ENCODE measurements at places on chromosomes 11 and 22.
A peak's percentile ranks its signal among the peaks of the same experiment; 100 is the strongest.

DNA sequence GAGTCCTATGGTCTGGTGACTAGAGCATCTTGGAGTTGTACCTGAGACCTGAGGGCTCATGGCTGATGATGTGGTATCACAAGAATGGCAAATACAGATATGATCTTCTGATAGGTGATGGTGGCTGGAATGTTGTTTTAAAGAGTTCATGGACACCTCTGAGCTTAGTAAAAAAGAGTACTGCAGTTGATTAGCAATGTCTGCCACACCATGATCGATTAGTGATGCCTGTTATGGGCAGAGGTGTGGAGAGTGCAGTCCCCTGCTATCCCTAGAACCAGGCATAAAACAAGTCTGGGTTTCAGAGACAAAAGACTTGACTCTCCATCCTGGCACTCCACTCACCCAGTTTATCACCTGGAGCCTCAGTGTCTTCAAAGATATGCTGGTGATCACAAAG, 1.4 kb upstream of the BATF2 start:
- DNase-seq, result no peak

DNA sequence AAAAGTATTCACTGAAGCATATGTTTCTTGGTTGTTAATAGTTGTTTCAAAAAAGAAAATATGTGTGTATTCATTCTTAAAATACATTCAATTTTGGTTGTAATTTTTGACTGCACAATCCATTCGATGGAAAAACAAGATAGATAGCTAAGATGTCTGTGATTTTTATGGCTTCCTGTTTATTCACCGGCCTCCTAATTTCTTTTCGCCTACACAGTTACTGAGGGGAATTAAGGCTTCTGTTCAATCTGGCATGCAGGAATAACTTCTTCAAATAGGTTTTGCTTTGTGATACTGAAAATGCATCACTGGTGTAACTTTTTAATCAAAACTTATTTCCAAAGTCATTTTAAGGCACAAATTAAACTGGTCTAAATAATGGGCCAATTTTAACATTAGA, 290.8 kb upstream of the ARHGAP42 start:
- DNase-seq, result no peak

- DNase-seq, result peak; percentile 70
Observed at GRCh38 chr22:37457093-37457893, 28.9 kb downstream of the MFNG start.

- no peak for DNase-seq
Observed at GRCh38 chr22:36206255-36206654, 4.6 kb upstream of the APOL4 start.

DNA sequence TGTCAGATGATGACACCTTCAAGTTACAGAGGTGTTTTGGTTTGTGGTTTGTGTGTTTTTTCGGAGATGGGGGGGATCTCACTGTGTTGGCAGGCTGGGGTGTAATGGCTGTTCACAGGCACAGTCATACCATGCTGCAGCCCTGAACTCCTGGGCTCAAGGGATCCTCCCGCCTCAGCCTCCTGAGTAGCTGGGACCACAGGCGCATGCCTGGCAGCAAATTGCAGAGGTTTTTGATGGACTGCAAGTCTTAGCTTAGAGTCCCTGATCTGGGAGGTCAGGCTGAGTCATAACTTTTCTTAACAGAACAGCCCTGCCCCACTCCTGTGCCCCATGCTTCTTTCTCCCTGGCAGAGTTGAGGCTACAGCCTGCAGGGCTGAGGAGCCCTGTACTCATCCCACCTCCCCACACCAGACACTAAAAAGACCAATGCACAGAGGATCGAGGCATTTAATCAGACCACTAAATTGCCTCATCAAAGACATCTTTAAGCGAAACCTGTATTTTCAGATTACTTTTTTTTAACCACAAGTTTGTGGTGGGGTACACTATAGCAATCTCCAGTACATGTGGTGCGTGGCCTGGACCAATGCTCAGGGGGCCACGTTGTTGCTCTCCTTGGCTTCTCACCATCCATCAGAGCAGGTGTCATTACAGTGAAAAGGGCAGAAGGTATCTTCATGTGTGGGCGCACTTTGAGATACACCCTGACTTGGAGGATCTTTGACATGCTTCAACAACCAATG, 17.1 kb upstream of the ADORA2A start:
- no peak for DNase-seq

GRCh38 chr22:31122532-31123291, at the start of gene INPP5J:
Gene INPP5J, plus strand, starts transcription at chr22:31122966. Its CDS starts 49 bp downstream, at chr22:31123015.
- DNase-seq, result no peak

DNA sequence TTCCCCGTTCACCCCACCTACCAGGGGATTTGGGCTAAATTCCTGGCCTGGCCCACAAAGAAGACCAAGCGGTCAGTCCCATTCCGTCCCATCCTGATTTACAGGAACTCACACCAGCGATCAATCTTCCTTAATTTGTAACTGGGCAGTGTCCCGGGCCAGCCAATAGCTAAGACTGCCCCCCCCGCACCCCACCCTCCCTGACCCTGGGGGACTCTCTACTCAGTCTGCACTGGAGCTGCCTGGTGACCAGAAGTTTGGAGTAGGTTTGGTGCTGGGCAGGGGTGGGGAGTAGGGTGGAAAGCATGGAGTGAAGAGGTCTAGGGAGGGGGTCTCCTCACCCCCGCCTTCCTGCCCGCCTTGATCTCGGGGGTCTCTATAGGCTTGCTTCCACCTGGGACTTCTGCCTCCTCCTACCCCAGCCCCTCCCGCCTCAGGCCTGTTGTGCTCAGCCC, at the start of gene SERPING1:
Gene SERPING1, plus strand, starts transcription at position 225 of the 455 bp plus-strand sequence. CDS start 586 bp downstream, outside the sequence.
- DNase-seq, result no peak

- no peak for DNase-seq
Observed at GRCh38 chr11:86488553-86488952, 113.9 kb downstream of the CCDC81 start.

GRCh38 chr11:82671451-82671850, 62.2 kb downstream of the FAM181B start:
- no peak for DNase-seq

GRCh38 chr22:47854680-47855079, 1092.2 kb downstream of the TBC1D22A start:
- no peak for DNase-seq

- DNase-seq, result no peak
Observed at GRCh38 chr11:96357794-96358193, 14.8 kb upstream of the MAML2 start.

DNA sequence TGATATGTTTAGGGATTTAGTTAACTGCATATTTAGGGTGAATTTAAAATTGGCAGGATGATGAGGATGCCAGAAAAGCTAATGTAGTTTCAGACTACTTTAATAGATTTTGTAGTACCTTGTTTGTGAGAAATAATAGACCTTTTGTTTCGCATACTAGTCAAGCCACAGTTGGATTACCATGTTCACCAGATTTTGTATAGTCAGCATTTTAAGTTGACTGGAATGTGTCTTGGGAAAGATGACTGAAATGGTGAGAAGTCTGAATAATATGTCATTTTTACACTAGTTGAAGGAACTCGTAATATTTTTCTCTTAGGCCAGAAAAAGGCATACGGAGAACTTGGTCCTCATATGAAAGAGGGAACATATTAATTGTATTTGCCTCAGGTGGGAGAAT, 23.4 kb downstream of the ATM start:
- no peak for DNase-seq

- DNase-seq, result no peak
Observed at GRCh38 chr11:110571081-110571720, 141.0 kb downstream of the ARHGAP20 start.

GRCh38 chr11:34219941-34220370, 114.5 kb downstream of the NAT10 start:
- no peak for DNase-seq

GRCh38 chr11:86247608-86248007, 3.1 kb downstream of the EED start:
- no peak for DNase-seq

GRCh38 chr22:37599153-37599552, 9.5 kb upstream of the GGA1 start:
- DNase-seq, result no peak

DNA sequence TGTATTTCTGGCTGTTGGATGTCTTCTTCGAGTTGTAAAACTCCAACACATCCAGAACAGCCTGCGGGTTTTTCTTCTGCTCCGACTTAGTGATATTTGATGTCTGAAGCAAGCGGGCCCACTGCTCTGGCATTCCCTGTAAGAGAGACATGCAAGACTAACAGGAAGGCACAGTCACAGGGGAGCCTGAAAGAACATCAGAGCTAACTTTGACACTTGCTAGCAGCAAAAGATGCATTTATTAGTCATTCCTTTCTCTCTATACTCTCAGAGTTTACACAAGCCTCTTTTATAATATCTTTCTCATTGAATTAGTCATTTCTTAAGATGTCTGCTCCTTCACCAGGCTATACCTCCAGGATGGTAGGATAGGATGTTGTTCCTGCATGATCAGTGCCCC, 77.8 kb upstream of the GDPD4 start:
- no peak for DNase-seq

DNA sequence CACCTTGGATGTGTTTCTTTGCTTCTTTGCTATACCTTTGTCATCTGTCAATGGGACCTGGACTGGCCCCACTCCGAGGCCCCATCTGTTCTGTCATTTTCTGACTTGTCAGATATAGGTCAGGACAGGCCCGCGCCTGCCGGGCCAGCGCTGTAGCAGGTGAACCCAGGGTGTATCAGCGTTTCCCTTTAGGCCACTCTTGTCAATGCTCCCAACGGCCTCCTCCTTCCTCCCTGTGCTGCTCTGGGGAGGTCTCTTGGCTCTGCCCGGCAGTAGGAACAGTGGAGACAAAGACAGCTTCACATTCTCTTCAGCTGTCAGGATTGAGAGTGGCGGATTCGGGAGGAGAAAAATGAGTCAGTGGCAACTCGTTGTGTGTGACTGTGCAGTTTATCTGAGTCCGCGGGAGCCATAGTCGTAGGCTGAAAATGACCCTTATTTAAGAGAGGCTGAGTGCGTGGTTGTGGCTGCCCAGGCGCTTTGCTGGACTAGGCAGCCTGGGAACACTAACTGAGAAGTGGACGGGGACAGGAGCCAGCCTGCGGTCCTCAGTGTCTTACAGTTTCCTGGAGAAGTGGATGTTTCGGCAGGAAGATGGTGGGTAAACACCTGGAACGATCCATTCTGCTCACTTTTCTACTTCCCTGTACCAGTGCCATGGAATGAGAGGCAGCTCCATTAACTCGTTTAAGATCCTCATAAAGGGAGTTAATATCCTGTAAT, 102.3 kb downstream of the PRR5L start:
- no peak for DNase-seq

DNA sequence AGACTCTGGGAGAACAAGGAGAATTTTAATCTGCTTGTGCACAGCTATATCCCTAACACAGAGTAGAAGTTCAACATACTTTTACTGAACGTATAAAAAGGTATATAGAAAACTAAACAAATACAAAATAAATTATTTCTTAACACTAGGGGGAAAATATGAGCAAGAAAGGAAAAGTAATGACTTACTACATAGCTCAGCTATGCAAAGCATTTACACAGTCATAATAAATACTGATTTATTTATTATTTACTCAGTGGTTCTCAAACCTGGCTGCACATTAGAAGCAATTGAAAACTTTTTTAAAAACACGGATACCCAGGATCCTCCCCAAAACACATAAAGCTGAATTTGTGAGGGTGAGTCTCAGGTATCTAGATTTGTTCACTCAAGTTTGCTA, 182.5 kb downstream of the TTC28 start:
- no peak for DNase-seq

GRCh38 chr11:102886999-102887398, 12.2 kb upstream of the MMP12 start:
- no peak for DNase-seq

GRCh38 chr11:33303541-33303940, 46.4 kb downstream of the HIPK3 start:
- no peak for DNase-seq

DNA sequence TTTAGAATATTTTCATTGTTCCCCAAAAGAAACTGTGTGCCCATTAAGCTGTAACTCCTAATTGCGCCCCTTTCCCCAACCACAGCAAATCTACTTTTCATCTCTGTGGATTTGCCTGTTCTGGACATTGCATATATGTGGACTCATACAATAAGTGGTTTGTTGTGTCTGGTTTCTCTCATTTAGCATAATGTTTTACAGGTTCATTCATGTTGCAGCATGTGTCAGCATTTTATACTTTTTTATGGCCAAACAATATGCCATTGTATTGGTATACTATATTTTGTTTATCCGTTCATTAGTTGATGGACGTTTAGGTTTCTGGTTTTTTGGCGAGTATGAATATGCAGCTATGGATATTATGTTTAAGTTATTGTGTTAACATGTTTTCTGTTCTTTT, 23.8 kb downstream of the NUCB2 start:
- DNase-seq, result no peak

GRCh38 chr11:115873813-115874212, 369.6 kb upstream of the CADM1 start:
- no peak for DNase-seq

GRCh38 chr11:117999354-117999993, 13.3 kb downstream of the IL10RA start:
- no peak for DNase-seq

- DNase-seq, result no peak
Observed at GRCh38 chr22:30288419-30289140, 725 bp downstream of the CASTOR1 start.

DNA sequence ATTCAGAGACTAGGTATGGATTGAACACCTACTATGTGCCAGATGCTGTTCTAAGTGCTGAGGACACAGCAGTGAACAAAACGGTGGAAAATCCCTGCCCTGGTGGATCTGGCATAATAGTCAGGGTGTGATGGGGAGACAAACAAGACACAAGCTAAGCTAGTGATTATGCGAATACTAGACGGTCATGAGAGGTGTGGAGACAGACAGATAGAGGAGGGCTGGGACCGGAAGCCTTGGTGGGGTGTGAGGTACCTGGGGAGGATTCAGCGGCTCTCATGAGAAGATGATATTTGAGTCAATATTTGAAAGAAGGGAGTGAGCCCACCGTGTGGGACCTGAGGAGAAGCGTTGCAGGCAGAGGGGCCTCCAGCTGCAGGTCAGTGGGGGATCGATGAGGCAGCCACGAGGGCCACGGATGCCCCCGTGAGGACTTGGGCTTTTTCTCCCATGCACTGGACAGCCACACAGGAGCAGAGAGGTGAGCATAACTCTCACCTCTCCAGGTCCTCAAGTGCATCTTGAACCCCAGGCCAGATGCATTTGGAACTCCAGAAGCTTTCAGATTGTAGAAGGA, 4.7 kb downstream of the CD5 start:
- no peak for DNase-seq

- no peak for DNase-seq
Observed at GRCh38 chr22:22711532-22711913, 67.1 kb downstream of the GGTLC2 start.

GRCh38 chr11:15112131-15112541, 2.6 kb upstream of the INSC start:
- DNase-seq, result no peak

DNA sequence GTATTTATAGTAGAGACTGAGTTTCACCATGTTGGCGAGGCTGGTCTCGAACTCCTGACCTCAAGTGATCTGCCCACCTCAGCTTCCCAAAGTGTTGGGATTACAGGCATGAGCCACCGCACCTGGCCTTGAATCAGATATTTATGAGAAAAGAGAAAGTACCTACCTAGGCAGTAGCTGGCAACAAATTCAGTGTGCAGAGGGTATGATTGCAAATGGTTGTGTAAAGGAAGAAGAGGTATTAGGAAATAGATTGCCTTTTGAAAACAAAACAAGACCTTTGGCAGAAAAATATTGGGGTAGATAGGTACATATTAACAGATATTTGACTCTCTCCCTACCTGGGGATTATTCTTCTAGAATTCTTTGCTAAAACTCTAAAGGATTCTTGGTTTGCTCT, 38.5 kb upstream of the LIN7C start:
- DNase-seq, result no peak

- no peak for DNase-seq
Observed at GRCh38 chr11:11167806-11168205, 185.2 kb downstream of the CSNK2A3 start.

- no peak for DNase-seq
Observed at GRCh38 chr22:43128116-43128515, 15.1 kb downstream of the MCAT start.

Measured in central memory CD4-positive, alpha-beta T cell (primary cell).